ENCODE measurements at places on chromosomes 4 and X.

GRCh38 chr4:11297201-11297600, 131.5 kb downstream of the HS3ST1 start:
- no peak for DNase-seq

DNA sequence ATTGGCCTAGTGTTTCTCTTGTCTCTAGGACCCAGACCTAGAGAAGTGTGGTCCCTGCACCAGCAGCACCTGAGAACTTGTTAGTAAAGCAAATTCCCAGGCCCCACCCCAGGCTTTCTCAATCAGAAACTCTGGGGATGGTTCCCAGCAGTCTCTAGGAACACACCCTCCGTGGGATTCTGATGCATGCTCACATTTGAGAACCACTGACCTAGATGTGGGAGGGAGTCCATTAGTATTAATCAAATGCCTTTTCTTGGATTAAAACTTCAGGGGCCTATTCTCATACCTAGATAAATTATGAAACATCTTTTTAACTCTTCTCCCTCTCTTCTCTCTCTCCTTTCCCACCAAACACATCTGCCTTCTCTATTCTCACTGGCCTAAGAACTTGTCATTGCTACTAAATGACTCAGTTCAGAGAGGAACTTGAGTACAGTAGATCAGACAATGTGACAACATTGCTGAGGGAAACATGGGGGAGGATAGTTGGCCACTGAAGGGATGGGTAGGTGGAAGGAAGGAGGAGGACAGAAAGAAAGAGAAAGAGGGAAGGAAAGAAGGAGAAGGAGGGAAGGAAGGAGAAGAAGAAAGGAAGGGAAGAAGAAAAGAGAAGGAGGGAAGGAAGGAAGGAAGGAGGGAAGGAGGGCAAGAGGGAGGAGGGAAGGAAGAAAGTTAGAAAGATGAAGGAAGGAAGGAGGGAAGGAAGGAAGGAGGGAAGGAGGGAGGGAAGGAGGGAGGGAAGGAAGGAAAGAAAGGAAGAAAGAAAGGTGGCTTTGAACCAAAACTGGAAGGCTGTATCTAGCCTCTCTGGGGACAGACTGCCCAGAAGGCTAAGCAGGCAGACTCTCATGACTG, 132.7 kb upstream of the MAP3K15 start:
- no peak for DNase-seq

GRCh38 chr4:48970471-48970921, 15.6 kb upstream of the CWH43 start:
- DNase-seq, result no peak

DNA sequence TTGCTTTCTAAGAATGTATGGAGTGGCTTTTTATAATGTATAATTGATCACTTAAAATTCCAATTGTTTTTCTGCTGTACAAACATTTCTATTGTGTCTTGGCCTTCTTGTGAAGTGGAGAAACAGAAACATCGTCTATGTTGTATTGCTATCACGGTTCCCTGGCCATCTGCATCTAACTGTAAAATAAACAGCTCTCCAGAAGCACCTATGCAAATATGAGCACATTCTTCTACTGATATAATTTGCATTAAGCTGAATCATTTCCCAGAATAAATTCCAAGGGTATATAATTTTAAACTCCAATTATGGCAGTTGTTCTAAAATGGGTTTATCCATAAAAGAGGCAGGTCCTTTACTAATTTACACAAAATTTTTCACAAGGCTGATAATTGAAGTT, 261.6 kb upstream of the STS start:
- DNase-seq, result no peak

DNA sequence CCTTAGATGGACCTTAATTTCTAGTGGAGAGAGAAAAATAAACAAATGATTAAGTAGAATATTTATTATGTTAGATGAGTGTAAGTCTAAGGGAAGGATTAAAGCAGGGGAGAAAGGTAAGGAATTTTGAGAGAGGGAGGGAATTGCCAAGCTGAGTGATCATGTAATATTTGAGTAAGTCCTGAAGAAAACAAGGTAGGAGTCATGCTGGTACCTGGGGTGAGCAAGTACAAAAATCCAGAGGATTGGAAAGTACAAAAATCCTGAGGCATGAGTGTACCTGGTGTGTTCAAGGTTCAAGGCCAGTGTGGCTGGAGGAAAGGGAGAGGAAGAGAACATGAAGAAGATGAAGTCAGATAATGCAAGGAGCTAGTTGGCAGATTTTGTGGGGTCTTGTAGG, 87.2 kb upstream of the MYOZ2 start:
- no peak for DNase-seq

DNA sequence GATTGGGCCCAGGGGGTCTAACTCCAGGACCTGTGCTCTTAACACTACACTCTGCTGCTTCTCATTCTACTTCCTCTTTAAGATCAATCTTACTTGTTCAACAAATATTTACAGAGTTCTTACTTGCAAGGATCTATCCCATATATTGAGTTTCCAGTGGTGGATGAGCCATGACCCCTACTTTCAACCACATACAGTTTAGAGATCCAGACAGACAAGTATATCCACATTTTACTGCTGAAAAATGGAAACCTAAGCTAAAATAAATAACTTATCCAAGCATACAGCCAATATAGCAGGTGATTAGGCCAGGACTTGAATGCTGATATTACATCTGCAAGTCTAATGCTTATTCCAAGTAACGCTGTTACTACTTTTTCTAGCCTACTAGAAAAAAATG, 18.7 kb downstream of the TMEM150C start:
- no peak for DNase-seq

DNA sequence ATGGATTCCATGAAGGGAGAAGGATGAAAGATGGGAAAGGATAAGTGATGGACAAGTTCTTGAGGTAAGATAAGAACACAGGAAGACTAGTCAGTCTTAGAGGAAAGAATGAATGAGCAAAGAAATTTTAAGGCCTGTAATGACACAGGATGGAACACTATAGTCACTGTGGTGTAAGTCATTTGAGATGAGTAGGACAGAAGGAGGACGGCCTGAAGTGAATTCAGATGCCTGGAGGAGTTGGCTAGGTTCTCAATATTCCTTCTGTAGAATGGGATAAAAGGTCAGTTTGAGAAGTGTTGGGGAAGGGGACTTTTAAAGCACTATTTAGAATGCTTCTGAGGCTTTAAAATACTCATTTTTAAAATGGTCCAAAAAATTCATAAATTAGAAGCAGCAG, 3.9 kb downstream of the MSMO1 start:
- no peak for DNase-seq

DNA sequence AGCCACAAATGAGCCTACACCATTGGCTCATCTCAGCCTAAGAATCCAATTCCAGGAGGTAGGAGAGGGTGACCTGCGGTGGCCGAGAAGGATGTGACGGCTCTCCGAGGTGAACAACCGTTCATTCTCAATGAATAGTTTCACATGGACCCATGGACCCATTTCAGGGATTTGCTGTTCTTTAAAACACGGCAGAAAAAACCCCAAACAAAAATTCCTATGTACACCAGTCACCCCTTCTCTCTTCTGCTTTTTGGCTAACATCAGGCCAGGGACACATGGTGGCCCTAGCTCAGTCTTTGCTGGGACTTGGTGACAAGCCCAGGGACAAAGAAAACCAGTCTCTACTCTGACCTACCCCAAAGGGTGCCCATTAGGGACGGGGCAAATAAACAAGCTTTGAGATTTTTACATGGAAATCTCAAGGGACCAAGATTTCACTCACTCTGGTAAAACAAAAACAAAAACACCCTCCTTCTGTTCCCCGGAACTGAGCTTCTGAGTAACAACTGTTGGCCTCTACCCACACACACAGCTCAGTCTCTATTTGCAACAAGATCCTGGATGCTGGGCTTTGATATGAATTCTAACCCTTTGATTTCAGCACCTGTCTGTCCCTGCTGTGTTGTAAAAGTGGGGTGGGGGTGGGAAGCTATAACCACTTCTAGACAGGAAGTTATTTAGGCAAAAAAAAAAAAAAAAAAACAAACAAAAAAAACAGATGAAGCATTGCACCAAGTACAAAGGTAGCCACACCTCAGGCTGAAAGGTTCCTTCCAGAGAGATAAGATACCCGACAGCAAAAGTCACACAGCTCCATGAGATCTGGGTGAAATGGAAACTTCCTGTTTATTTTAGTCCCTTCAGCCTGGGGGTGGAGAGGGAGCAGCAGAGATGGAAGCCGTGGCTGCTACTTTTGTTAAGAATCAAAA, 49.0 kb downstream of the DDX3X start:
- no peak for DNase-seq

DNA sequence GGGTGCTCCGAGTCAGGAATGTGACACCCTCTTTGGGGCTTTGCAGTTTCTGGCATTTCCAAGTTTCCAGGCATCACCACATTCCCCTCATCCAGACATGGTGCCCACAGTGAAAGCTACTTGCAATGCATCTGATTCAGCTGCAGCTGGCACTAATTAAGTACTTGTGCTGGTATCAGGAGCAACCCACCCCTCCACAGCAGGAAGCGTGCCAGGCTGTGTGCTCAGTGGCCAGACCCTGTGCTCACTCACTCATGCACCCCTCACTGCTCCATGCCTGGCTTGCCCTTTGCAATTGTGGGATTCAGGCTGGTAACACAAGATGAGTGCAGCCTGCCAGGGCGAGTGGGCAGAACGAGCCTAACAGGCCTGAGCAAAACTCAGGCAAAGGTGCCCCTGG, 271.2 kb downstream of the EPHA5 start:
- DNase-seq, result no peak

GRCh38 chr4:91359041-91360031, 944.4 kb upstream of the GRID2 start:
- no peak for DNase-seq

- DNase-seq, result no peak
Observed at GRCh38 chr4:41658163-41658562, 90.4 kb downstream of the PHOX2B start.

DNA sequence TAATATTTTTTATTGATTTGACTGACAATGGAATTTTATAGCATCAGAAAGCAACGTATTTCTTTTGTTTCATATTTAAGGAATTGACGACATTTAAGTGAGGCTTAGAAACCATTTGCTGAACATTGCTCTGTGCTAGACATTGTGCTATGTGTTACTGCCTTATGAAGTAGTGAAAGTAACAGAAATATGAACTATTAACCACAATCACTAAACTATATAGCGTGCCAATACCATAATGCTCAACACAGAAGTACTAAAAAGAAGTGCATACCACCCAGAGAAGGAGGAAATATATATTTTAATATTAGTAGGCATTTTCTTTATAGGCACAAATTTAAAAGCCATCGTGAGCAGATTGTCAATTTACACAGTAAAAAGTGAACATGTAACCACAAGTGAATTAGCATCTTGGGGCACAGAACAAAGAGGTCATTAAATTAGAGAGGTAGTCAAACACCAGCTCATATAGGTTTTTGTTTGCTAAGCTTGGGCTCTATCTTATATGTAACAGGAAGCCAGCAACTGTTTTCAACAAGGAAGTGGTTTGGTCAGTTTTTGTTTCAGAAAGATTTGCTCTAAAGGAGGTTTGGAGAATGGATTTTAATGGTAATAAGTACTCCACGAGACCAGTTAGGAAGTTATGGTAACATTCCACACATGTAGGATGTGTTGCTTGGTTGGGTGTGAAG, 270.7 kb downstream of the GRXCR1 start:
- DNase-seq, result no peak

GRCh38 chr4:20592663-20593062, 107.6 kb upstream of the PACRGL start:
- no peak for DNase-seq

DNA sequence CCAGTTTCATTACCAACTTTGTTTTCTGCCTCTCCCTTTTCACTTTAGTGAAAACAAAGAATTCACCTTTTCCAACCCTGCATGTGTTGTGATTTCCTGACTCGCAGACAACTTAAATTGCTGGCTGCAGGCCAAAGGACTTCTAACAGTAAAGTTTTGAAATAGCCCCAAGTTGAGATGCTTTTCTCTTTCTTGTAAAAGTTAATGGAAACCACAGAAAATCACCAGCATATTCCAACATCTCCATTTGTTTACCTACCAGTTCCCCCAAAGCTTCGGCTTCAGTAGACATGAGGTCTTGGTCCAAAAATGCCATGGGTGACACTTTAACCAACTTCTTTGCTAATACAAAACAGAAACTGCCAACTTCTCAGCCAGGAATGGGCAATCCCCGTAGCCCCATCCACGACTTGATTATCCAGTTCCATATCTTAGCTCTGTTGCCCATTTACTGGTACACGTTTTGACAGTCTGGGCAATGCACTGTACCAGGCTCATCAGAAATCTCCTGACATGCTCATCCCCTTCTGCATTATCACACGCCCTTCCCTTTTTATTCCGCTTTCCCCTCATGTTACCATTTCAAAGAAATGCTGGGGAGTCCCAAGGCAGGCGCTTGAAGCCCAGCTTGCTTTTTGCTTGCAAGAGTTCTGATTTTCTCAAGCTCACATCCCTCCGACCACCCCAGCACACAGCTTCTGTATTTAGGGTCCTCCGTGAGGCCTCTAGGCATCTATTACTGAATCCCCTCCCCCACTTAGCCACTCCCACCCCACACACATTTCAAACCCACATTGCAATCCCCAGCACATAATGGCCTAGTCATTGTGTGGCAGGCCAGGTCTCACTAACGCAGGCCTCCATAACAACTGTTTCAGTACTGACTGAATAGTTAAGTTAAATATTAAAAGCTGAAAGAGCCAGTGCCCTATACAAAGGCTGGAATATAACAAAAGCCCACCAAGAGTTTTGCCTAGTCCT, 137.9 kb upstream of the S100G start:
- no peak for DNase-seq

- no peak for DNase-seq
Observed at GRCh38 chr4:87045659-87046058, 110.8 kb downstream of the AFF1 start.

- DNase-seq, result no peak
Observed at GRCh38 chr4:65311120-65311519, 359.2 kb downstream of the EPHA5 start.

- no peak for DNase-seq
Observed at GRCh38 chrX:53263597-53264094, 17.7 kb downstream of the IQSEC2 start.

DNA sequence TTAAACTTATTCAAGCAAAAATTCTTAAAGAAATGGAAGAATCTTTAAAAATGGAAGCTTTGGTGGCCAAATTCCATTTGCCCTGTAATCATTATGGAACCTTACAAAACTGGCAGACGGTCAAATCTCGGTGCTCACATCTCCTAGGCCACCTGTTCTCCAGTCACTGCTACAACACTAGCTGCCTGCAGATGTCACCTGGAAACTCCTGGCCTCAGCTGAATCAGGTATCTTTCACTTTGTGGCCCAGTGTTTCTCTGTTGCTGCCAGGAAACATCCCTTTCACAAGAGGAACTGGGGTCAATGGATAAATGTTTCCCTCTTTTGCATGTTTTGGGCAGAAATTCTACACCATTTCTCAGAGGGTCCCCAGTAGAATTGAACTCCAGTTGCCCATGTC, 4.2 kb upstream of the CXCL3 start:
- DNase-seq, result no peak

DNA sequence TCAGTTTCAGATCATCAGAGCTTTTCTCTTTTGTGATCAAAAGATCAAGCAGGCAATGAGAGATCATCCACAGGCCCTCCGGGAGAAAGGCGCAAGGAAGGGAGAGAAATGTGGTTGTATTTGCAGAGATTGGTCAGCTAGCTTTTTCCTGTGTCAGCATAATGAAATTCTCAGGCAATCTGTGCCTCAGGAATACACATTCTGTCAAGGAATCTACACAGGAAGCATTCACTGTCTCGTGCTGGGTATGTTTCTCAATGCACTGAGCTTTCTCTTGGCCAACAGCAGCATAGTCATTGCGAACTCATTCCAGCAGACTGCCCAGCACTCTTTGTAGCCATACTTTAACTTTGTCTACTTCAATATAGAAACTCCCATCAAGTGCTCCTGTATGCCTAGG, 413.7 kb downstream of the PPP3CA start:
- no peak for DNase-seq

- no peak for DNase-seq
Observed at GRCh38 chr4:37889849-37890800, 759 bp upstream of the TBC1D1 start.

Data from stimulated activated CD8-positive, alpha-beta memory T cell treated with anti-CD3 and anti-CD28 coated beads, Interleukin-15, amount 100 ng/mL, for 1 hour (primary cell).